Suprapubic skin (tissue), 4 donors: ENCODE measurements at places on chromosomes 12 and 14. TPM values are rescaled to one million over a fixed set of nuclear protein-coding genes. Genes with fewer than 3 reads are reported as not detected.

GRCh38 chr14:30114051-30114450, 186.4 kb upstream of the PRKD1 start:
- no peak overlapping the region for H3K4me3 ChIP-seq
- H3K36me3 ChIP-seq = no peaks in the 10 kb centered on the region
- H3K27me3 ChIP-seq = no peaks in the 10 kb centered on the region
- no peak for DNase-seq
- no peaks in the 10 kb centered on the region for H3K4me1 ChIP-seq

Gene ITFG2
- 28.9 TPM for total RNA-seq

GRCh38 chr14:101862177-101862576, 100.7 kb downstream of the PPP2R5C start:
- H3K4me3 ChIP-seq = no peak overlapping the region
- peaks cover 4% of the 10 kb centered on the region for H3K4me1 ChIP-seq
- peaks cover 22% of the 10 kb centered on the region for H3K36me3 ChIP-seq
- H3K27me3 ChIP-seq = no peaks in the 10 kb centered on the region

Gene LBHD2
- not detected for total RNA-seq

GRCh38 chr14:25001601-25002000, 48.3 kb downstream of the STXBP6 start:
- no peaks in the 10 kb centered on the region for H3K36me3 ChIP-seq
- H3K4me3 ChIP-seq = no peak overlapping the region
- H3K4me1 ChIP-seq = peaks cover 9% of the 10 kb centered on the region
- DNase-seq = no peak

DNA sequence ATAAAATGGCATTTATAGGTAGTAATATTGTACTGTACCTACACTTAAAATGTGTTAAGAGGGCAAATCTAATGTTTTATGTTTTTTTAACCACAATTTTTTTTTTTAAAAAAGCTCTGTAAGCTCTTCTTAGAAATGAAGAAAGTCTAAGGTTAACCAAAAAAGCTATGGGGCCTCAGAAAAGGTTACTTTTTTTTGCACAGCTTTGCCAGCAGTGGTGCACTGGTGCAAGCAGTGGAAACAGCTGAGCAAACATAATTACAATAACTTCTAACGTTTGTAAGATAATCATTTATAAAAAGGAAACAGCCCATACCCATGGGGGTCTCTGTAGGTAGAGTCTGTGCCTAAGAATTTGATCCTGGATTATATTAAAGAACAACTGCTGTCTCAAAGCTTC, 85.1 kb upstream of the NID2 start:
- H3K4me1 ChIP-seq = no peaks in the 10 kb centered on the region
- no peak for DNase-seq

Gene OTX2
- not detected for total RNA-seq

- no peak overlapping the region for H3K4me3 ChIP-seq
- no peaks in the 10 kb centered on the region for H3K27me3 ChIP-seq
- H3K27ac ChIP-seq = no peak overlapping the region
- no peaks in the 10 kb centered on the region for H3K36me3 ChIP-seq
- no peak for DNase-seq
These were observed 41.2 kb downstream of the TMEM116 start for GRCh38 chr12:111971800-111972199.

GRCh38 chr14:55769877-55770276, 189.9 kb downstream of the KTN1 start:
- H3K27ac ChIP-seq = no peak overlapping the region
- H3K27me3 ChIP-seq = no peaks in the 10 kb centered on the region
- H3K4me3 ChIP-seq = no peak overlapping the region
- H3K36me3 ChIP-seq = no peaks in the 10 kb centered on the region
- H3K4me1 ChIP-seq = peaks cover 3% of the 10 kb centered on the region
- no peak for DNase-seq

Gene SYNDIG1L
- 0.32 TPM for total RNA-seq

DNA sequence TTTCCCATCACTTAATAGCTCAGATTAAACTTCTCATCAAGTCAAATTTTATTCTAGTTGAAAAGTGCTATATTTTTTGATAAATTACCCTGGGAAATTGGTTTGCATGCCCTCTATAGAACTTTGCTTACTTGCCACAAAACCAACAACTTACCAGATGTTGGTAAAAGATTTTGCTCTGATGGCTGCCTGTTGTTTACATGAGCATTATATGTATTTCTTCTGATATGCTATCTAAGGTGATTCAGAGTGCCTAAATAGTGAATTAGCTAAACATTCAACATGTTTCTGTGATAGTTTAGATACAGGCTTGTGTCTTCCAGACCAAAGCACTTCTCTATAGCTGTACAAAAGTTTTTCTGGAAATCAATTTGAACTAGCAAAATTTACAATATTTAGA, 51.0 kb downstream of the PPM1A start:
- no peaks in the 10 kb centered on the region for H3K4me1 ChIP-seq
- DNase-seq = no peak
- no peak overlapping the region for H3K4me3 ChIP-seq
- H3K27me3 ChIP-seq = no peaks in the 10 kb centered on the region

GRCh38 chr12:51326698-51327439, 2.9 kb upstream of the BIN2 start:
- no peak overlapping the region for H3K4me3 ChIP-seq
- no peaks in the 10 kb centered on the region for H3K27me3 ChIP-seq
- peak overlapping the region; percentile 49 for H3K27ac ChIP-seq
- no peak for DNase-seq
- H3K4me1 ChIP-seq = peaks cover 24% of the 10 kb centered on the region
- H3K36me3 ChIP-seq = no peaks in the 10 kb centered on the region

DNA sequence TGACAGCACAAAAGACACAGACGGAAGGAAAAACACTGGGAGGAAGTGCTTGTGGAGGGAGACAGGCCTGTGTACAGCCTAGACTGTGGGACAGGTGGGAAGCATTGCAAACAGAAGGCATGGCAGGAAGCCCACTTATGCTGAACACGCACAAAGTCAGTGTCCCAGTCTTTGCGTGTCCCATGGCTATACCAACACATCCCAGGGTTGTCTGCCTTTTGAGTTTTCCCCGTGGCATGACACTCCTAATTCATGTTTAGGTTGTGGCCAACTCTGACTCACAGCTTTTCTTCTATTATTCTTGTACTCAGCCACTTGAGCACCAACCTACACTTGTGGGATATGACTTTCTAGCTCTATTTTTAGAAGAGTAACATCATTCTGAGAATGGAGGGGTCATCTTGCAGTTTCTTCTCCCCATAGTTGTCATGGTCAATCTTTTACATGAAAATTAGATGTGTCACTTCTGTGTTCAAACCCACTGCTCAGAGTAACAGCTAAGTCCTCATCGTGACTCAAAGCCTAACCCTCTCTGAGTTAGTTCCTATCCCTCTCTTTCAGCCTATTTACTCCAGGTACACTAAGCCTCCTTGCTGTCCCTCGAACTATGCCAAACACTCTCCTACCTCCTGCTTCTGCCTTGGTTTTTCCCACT, 27.5 kb upstream of the JPH4 start:
- H3K4me3 ChIP-seq = no peak overlapping the region
- H3K27me3 ChIP-seq = no peaks in the 10 kb centered on the region
- H3K4me1 ChIP-seq = no peaks in the 10 kb centered on the region
- no peak overlapping the region for H3K27ac ChIP-seq
- no peaks in the 10 kb centered on the region for H3K36me3 ChIP-seq
